Activated CD4-positive, CD25-positive, alpha-beta regulatory T cell treated with anti-CD3 and anti-CD28 coated beads, Interleukin-2, amount 50 U/mL, for 16 hours (primary cell): ENCODE measurements at places on chromosomes 16 and 17.

- no peak for DNase-seq
Measured at GRCh38 chr17:64951877-64952276, 32.6 kb upstream of the LRRC37A3 start.

- no peak for DNase-seq
Measured at GRCh38 chr16:1308036-1308976, 1.1 kb upstream of the UBE2I start.

- DNase-seq = no peak
Measured at GRCh38 chr17:81200695-81201580, 21.8 kb downstream of the CEP131 start.

DNA sequence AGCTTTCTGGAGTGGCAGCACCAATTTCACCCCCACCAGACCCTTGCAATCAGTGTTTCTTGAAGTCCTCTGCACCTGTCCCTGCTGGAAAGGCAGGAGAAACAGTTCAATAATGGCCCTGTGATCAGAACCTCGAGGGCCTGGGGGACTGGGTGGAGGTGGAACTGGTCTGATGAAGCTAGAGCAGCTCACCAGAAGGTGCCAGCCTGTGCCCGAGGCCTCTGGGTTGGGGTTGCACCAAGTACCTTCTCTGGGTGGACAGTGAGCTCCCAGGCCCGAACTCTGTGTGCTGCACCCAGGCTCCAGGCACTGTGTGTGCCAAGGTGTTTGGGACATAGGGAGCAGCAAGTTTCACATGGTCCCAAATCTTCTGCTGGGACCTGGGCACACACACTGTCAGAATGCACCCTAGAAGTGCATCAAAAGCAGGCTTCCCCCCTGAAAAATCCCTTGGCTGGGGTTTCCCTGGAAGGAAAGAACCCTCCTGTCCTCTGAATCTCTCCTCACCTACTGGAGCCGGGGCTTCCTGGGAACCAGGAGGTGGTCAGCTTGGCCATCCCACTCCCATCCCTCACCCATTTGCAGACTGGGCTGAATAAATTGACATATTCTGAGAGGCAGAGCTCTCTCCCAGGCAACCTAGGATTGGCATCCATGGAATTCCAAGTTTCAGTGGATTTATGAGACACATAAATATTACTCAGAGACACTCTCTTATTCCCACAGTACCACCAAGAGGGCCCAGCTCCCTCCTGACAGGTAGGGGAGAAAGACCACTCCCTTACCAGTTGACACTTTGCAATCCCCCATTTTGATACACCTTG, 17.4 kb downstream of the CD300LG start:
- DNase-seq = no peak

DNA sequence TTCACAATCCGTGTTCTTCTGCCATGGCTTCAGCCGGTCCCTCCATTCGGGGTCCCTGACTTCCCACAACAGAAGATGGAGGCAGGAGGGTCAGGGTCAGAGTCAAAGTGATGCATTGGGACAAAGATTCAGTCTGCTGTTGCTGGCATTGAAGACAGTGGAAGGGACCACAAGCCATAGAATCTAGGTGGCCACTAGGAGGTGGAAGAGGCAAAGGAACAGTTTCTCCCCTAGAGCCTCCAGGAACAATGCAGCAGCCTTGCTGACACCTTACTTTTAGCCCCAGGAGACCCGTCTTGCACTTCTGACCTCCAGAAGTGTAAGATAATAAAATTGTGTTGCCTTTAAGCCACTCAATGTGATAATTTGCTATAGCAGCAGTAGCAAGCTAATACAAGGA, 55.9 kb downstream of the MFSD11 start:
- DNase-seq = no peak

GRCh38 chr16:57955572-57956188, 15.2 kb downstream of the CNGB1 start:
- no peak for DNase-seq

DNA sequence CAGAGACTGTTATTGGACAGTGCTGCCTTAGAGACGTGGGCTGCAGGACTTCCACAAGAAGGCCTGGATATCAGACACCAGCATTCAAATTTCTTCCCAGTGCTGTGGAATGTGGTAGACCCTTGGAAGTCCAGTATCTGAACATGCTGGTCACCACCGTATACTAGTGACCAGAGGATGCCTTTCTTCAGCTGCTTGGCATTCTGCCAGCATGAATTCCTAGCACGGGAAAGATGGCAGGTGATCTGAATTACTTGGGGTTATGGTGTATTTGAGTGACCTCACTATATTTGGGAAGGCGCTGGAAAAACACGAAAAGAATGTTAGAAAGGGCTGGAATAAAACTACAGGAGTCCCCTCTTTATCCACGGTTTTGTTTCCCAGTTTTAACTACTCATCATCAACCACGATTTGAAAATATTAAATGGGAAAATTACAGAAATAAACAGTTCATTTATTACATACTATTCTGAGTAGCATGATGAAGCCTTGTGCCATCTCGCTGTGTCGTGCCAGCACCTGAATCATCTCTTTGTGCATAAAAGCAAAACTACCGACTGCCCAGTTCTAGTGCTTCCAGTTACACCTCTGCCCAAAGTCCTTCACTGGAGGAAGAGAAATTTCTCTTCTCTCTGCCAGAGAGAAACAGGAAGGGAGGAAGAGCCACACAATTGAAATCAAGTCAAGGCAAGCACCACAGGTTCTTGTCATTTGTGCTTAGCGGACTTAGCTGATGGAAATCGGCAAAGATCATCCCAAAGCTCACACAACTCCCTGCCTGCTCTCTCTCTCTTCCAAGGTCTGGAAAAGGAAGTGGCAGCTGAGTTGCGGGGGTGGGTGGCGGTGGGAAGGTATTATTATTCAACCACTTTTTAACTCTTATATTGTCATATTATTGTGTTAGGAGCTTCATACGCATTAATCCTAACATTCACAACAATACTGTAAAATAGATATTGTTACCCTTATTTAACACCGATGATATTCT, 1.4 kb upstream of the CHST4 start:
- DNase-seq = no peak

- DNase-seq = no peak
Measured at GRCh38 chr17:50265212-50265611, 9.1 kb upstream of the TMEM92 start.

GRCh38 chr17:80791758-80792284, 199.8 kb upstream of the CHMP6 start:
- DNase-seq = no peak

DNA sequence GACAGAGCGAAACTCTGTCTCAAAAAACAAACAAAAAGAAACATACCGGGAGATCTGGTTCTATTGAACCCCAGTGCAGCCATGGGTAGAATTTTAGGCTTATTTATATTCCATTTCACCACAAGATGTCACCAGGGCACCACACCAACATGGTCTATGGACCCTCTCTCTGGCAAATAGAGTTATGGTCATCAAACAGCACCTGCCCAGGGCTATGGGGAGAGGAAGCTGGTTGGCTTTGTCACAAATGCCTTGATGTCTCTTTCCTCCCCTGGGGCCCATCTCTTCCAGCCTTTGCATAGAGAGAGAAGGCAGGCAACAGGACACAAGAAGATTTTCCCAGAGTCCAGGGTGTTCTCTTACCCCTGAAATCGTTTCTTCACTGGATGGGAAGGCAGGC, 128.4 kb downstream of the WWOX start:
- no peak for DNase-seq

DNA sequence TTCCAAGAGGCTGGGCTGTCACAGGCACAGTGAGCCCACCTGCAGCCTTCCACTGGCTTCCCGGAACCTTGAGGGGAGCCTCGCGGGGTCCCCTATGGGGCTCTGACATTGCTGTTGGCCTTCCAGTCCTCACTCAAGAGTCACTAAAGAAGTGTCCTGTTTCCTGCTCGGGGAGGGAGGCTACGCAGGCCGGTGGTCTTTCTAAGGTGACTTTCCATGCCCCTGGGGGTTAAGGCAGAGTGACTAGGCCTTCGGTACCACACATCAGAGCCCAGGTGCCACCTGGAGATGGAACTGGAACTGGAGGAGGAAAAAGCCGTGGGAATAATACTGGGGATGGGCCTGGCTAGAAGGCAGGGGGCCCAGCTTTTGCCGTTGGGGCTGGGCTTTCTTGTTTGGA, 72.1 kb downstream of the IL21R start:
- no peak for DNase-seq

DNA sequence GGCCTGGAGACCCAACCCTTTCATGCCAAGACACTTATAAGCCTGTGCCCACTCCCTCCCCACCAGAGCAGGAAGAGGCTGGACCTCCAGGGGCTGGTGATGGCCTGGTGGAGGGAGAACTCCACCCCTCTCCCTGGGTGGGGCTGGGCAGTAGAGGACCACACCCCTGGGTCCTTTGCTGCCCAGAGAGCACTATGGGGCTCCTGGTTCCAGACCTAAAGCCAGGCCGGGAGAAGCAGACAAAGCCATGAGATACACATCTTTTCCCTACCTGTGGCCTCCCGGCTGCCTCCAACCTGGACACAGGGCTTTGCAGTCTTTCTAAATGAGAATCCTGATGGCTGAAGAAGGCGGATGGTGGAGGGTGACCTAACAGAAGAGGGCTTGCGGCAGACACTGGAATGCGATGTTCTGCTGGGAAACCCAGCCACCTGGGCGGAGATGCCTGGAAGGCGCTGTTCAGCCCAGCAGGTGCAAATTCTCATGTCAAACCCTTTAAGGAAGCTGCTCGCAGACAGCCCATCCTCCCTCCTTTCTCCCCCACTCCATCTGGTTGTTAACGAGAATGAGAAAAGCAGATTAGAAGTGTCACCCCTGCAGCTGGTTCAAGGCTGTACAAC, 43.9 kb upstream of the KIFC3 start:
- DNase-seq = no peak

DNA sequence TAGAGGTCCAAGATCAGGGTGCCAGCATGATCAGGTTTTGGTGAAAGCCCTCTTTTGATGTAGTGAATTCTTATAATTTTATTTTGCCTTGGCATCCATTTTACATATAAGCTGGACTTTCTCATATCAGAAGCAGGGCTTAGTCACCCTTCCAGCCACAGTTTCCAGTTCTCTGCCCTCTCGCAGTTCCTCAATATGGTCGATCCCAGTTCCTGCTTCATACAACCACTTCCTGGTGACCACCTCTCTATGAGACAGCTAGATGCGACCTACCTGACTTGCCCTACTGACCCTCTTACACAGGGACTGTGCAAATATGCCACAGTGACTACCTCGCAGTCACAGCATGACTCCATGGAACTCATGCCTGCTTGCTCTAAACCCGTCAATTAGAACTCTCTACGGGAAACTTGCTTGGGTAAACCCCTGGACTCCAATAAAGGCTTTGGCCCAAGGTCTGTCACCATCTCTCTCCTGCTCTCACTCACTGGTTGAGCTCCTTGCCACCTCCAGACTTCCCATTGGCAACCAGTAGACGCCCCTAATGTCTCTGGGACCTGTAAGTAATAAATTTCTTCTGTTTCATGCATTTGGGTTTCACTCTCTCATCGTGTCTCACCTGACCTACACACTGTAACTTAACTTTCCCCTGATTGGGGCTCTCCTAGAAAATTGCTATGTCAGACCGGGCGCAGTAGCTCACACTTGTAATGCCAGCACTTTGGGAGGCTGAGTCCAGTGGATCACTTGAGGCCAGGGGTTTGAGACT, 21.4 kb downstream of the CD300LG start:
- no peak for DNase-seq

DNA sequence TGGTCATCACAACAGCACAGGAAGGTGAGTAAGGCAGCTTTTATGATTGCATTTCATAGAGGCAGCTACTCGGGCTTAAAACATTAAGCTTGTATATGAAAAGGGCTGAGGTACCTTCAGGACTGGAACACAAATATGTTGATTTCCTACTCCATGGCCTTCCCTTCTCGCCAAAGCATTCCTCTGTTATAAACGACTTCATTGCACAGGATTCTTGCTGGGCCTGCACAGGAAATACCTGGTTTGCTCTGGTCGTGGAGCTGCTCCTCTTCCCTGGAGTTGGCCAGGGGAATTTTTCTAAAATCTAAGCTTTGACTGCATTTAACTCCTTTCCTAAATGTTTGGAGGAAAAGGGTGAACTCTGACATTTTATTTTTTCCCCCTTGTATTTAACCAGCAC, 49.0 kb downstream of the CHD9 start:
- DNase-seq = no peak

- no peak for DNase-seq
Measured at GRCh38 chr17:29250666-29251065, 4.0 kb downstream of the CRYBA1 start.

DNA sequence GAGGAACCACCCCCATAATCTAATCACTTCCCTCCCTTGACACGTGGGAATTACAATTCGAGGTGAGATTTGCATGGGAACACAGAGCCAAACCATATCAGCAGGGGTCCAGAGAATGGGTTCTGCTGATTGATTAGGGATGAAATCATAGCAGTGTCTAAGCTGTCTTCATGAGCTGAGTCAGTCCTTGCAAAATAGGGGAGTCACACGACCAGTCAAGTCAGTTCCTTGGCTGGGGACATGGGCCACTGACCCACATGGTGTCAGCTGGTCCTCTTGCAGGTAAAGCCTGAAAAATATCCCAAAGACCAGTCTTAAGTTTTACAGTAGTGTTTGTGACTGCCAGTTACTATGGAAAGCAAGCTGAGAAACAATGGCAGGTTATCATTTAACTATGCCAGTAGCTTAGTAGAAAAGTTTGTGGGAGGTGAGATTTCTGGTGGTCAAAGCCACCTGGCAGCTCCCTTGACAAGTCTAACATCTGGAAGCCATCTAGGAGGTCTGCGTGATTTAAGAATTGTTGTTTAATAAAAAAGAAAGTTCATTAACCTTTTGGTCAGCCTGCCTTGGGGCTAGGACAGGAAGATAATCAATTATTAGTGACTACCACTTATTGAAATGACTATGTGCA, 15.7 kb upstream of the ATF7IP2 start:
- DNase-seq = no peak

GRCh38 chr16:87297918-87298631, 19.1 kb downstream of the C16orf95 start:
- no peak for DNase-seq

- no peak for DNase-seq
Measured at GRCh38 chr16:62249069-62249468, 212.8 kb upstream of the CDH8 start.

- no peak for DNase-seq
Measured at GRCh38 chr16:20938426-20938825, 37.9 kb downstream of the LYRM1 start.

DNA sequence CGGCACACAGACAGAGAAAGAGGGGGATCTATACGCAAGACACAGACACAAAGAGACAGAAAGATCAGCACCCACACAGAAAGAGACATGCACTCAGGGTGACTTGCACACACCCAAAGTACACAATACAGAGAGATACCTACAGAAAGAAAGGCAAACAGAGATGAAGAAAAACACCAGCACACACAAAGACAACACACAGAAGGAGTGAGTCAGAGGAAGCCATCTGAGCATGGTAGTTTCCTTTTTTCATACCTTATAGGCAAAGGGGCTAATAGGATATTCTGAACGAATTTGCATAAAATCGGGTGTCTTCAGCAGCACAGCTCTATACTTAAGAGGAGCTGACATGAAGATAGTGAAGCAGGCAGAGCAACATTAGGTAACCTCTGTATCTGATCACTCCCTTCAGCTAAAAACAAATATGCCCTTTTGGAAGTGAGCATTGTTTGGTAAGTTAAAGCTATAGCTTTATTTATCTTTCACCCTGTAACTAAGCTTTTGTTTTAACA, 198.6 kb downstream of the AATF start:
- no peak for DNase-seq
